ENCODE measurements at places on chromosomes 13 and 19.

- no peak for DNase-seq
Measured at GRCh38 chr13:103066781-103067345, 646 bp upstream of the SLC10A2 start.

- DNase-seq: no peak
Measured at GRCh38 chr19:11078893-11079292, 10.4 kb upstream of the LDLR start.

DNA sequence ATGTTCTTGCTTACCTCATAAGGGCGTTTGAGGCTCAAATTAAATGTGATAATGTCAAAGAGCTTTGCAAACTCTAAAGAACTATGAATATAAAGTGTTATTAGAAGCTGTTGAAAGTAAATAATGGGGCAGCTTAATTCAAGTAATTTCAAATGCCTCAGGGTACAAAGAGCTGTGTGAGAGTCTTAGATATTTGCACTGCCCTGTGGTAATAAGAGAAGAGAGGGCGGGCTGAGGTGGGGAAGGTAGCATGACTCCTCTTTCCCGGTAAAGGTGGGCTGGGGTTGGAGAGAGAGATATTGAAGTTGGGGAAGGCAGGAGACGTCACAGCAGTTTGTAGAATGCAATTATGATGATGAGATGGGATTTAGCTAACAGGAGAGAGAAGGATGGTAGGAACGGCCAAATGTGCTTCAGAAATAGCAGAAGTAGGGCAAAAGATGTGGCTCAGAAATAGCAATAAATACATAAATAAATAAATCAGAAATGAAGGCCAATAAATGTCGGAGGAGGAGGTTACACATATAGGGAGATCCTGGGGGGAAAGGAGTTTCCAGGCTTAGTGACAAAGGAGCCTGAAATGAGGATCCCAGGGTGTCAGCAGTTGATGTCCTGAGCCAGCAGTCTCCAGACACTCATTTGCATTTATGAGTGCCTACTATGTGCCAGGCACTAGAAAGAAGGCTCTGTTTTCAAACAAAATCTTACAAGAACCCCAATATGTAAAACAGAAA lies 35.7 kb upstream of the RCBTB2 start:
- no peak for DNase-seq

DNA sequence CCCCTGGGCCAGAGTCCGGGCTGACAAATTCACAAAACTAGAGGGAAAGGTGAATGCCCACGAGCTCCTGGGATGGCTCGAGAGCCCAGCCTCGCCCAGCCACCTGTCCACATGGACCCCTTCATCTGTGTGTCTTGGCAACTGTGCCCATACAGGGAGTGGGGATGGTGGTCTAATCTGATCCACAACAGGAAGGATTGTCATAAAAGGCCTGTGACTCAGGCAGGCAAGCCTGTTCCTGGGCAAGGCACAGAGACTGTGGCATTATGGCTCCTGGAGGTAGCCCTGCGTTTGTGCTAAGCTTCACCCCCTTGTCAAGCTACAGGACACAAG lies 20.0 kb downstream of the CAPS start:
- DNase-seq: no peak

DNA sequence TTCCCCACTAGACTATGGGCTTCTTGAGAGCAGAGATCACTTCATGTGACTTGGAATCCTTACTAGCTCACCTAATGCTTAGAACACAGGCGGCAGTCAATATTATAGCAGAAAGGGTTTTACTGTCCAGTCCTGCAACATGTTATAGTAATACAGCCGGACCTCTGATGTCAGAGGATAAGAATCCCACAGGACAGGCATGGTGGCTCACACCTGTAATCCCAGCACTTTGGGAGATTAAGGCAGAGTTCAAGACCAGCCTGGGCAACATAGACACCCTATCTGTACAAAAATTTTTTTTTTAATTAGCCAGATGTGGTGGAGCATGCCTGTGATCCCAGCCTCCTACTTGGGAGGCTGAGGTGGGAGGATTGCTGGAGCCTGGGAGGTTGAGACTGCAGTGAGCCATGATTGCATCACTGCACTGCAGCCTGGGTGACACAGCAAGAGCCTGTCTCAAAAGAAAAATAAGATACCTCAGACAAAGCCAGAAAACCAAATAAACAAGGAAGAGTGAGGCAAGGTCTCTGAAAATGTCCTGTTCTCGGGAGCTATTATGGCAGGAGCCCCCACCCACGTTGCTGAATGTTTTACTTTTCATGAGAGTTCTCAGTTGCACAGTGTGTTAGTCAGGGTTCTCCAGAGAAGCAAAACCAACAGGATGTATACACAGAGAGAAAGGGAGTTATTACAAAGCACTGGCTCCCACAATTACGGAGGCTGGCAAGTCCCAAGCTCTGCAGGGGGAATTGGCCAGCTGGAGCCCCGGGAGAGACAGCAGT lies 100.8 kb downstream of the UBL3 start:
- no peak for DNase-seq

- DNase-seq: no peak
Measured at GRCh38 chr13:28575200-28575599, 80.3 kb upstream of the FLT1 start.

DNA sequence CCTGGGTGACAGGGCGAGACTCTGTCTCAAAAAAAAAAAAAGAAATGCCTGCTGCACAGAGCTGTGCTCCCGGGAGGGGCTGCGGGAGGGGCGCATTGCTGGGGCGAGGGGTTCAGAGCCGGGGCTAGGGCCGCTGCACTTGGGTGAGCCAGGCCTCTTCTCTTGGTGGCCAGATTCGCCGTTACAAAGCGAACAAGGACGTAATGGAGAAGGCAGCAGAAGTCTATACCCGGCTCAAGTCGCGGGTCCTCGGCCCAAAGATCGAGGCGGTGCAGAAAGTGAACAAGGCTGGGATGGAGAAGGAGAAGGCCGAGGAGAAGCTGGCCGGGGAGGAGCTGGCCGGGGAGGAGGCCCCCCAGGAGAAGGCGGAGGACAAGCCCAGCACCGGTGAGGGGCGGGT lies 19.0 kb downstream of the PLIN4 start:
- no peak for DNase-seq

- DNase-seq: no peak
Measured at GRCh38 chr13:79457390-79457789, 23.6 kb upstream of the NDFIP2 start.

DNA sequence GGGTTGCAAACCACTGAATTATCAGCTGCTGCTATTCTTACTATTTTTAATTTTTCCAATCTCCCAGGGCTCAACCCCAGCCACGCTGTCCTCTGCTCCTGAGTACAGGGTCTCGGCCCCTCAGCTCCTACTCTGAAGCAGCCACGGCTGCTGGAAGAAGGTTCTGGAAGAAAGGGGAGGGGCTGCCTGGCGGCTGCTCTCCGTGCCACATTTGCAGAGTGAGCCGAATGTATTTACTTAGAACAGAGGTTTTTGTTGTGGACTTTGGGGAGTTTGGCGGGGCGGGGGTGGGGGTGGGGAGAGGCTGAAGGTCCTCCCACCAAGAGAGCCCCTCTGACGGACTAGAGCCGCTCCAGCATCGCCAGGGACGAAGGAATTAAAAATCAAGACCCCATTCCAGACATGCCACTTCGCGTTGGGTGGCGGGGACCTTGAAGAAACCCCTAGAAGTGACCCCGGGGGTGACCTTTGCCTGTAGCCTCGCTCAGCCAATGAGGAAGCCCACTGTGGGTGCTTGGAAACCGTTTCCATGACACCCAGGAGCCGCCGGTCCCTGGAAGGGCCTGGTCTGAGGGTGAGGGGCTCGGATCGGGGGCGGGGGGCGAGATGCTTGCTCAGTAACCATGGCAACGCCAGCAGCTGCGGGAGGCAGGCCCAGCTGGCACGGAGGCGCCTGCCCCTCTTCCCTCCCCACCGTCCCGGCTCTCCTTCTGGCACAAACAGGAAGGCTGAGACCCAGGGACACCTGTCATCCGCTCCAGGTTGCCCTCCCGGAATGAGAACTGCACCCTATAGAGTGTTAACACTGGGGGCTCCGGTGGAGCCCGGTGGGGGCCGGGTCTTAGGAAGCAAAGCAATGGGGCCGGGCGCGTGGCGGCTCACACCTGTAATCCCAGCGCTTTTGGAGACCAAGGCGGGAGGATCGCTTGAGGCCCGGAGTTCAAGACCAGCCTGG lies 54.2 kb upstream of the PTPRS start:
- no peak for DNase-seq

DNA sequence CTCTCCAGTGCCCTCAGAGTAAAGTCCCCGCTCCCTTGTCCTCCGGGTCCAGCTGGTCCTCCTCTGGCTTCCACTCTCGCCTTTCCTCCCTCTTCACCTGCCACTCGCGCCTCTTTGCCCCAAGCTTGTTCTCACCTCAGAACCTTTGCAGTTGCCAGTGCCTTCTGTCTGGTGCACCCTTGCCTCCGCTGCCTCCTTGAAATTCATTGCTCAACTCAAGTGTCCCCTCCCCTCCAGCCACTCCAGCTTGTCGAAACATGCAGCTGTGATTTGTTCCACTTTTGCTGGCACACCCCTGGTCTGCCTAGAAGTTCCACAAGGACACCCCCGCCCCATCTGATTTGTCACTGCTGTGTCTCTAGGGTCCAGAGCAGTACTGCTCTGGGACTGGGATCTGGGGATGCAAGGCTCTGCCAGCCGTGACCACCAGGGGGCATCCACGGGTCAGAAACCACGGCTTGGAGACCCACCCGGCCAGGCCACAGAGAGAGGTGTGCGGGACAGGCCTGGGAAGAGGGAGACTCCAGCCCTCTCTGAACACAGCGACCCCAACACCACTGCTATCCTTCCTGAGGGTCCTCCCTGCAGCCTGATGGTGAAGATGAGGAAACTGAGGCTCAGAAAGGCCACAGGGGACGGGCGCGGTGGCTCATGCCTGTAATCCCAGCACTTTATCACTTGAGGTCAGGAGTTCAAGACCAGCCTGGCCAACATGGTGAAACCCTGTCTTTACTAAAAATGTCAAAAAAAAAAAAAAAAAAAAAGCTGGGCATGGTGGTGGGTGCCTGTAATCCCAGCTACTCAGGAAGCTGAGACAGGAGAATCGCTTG lies 49.9 kb downstream of the AP1M1 start:
- DNase-seq: peak; percentile 75

GRCh38 chr13:106551751-106552150 lies 16.2 kb downstream of the ARGLU1 start:
- DNase-seq: no peak

DNA sequence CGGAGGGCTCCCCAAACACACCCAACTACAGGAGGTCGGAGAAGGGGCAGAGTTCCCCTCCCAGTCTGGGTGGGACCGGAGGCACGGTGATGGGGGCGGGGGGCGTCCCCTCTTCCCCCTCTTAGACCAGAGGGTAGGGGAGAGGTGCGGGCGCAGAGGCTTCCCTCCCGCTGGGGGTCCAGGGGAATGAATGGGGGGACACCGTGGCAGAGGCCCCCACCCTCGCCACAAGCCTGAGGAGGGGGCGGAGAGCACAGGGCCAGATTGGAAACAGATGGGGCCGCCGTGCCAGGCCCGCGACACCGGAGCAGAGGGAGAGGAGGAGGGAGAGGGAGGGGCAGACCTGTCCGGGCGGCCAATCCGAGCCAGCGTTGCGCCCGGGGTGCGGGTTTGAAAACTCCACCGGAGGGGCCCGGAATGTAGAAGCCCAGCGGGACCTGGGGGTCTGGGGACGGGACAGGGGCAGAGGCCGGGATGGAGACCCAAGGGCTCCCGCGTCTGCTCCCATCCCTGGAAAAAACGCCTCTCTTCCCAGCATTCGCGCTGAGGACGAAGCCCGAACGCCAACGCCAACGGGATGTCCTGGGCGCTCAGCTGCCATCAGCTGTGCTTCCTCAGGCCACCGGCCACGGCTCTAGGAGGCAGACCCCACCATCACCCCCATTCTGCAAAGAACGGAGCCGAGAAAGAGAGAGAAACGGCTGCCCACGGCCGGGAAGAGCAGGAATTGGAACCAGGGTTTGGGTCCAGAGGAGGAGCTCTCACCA lies 46.8 kb downstream of the PTPRS start:
- DNase-seq: no peak

- DNase-seq: no peak
Measured at GRCh38 chr19:29768166-29768565, 43.6 kb upstream of the CCNE1 start.

GRCh38 chr19:16951529-16951928 lies 62.7 kb downstream of the F2RL3 start:
- DNase-seq: no peak

DNA sequence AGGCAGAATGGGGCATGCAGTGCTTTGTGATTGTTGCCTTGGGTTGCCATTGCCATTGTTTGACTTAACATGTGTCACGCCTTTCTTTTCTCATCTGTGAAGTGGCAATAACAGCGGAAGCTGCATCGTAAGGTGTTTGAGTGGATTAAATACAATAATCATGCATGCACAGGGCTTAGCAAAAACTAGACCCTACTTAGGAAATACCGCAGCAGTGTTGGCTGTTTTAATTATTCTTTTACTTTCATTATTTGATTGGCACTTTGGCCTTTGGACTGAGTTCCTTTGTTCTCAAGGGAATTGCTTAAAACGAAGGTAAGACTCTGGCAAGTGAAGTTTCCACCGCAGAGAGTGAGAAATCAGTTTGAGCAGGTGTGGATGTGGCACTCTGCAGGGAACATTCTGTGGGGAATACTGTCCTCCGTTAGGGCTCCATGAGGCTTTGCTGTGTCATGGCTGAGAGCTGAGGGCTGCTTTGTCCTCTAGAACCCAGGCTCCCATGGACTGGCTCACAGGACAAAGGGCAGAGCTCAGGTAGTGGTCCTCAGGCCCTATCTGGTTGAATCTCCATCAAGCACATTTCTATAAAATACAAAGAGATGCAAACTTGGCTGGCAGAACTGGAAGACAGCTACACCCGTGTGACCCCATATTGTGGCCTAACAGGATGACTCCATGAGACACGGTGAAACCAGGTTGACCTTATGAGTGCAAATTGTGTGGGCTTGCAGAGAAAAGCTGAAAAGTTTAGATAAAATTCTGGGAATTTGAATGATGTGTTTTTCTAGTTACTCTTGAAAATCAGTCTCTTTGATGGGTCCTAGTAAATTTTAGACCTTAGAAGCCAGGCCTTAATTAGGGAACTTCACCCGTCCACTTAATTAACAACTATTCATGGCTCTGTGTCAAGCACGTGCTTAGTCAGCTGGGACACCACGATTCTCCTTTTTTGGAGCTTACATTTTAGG lies 407.2 kb downstream of the KCNRG start:
- no peak for DNase-seq

DNA sequence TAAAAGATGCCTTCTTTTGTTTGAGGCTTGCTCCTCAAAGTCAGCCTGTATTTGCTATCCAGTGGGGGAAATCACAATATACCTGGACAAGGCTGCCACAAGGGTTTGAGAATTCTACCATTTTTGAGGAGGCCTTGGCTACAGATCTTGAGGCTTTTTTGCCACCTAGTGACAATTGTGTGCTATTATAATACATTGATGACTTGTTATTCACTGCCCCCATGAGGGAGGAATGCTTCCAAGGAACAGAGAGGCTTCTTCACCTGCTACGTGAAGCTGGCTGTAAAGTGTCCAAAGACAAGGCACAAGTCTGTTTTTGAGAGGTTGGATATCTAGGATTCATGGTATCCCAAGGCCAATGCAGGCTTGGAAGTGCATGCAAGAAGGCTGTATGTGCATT lies 72.5 kb downstream of the ZNF708 start:
- no peak for DNase-seq
